ENCODE measurements at places on chromosomes 5 and 9.

DNA sequence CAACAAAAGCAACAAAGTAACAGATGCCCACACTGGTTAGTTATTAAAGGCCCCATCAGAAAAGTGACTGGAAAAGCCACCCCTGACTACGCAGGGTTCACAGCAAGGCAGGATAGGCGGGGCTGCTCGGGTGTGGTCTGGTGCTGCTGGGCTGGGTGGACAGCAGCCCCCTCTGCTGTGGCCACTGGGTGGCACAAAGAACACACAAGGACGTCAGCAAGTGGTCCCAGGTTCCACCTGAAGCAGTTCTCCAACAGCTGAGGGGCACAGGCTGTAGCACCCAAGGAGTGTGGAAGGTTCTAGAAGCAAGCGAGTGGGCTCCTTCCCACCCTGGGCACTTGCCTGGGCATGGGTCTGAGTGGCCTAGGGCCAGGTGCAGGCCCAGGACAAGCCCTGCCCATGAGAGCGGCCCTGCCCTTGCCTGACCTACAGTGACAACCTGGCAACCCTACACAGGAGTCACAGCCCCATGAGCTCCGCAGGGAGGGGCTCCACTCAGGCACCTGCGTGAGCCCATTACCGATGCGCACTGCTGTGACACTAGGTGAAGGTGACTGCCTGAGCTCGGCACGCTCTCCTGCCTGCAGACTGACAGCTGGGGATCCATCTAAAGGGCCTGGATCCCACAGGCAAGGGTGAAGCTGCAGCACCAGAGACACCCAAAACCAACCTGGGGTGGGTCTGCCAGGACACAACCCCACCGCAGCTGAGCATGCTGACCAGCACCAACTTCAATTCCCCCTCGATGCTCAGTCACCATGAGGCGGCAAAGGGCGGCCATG lies 8.1 kb downstream of the BRD9 start:
- DNase-seq, result no peak

DNA sequence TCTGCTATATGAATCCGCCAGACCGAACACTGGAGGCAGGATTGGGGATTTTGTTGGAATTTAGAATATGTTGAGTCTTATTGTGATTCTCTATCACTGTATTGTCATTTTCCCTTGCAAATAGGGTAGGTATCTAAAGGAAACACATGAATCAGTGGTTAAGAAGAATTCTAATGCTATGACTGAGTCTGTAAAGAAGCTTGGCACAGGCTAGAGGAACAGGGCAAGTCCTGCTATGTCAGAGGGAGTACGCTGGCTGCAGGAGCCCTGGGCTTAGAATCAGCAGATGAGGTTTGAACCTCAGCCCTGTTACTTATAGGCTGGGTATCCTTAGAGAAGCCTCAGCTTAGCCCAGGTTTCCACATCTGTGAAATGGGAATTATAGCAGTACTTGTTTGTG lies 198.1 kb downstream of the NR3C1 start:
- DNase-seq, result no peak

DNA sequence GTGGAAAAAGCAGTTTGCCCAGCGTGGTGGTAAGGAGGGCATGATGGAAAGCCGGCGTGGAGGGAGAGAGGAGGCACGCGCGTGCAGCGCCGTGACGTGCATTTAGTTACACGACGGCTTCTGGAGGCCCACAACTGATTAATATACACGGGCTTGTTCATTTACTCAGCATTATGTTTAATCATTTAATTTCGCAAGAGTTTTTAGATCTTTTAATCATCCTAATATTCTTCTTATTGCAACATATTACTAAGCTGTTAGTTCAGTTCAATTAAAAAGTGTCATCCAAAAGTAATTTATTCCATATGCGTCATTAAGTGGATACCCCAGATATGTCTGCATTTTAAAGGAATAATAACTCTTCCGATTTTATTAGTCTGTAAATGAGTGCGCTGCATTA lies 220.5 kb downstream of the HSPA4 start:
- DNase-seq, result no peak

DNA sequence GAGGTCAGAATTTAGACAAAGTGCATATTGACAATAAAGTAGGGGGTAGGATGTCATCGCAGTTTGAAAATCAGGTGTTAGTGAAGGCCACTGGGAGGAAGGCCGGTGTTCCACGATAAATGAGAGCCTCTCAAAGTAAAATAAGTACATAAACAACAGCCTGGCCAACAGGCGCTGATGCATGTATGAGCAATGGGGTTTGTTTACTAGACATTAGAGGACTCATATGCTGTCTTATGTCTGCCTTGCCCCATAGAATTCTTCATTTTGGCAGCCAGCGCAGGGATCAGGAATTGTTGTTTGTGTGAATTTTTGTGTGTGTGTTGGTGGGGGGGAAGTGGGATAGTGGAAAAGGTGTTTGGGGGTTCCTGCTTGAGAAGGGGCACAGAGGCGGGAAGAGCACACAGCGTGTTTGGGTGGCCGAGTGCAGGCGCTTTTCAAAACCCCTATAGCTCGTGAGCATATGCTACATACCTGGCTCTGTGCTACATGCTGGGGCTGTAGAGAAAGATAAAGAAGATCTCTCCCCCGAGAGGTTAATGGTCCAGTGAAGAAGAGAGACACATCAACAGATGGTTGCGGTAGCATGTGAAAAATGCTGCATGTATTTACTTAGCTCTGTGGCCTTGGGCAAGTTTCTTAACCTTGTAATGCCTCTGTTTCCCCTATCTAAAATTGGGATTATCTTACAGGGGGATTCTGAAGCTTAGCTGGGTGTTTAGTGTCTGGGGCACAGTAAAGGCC lies 11.5 kb downstream of the SNX30 start:
- DNase-seq, result no peak

DNA sequence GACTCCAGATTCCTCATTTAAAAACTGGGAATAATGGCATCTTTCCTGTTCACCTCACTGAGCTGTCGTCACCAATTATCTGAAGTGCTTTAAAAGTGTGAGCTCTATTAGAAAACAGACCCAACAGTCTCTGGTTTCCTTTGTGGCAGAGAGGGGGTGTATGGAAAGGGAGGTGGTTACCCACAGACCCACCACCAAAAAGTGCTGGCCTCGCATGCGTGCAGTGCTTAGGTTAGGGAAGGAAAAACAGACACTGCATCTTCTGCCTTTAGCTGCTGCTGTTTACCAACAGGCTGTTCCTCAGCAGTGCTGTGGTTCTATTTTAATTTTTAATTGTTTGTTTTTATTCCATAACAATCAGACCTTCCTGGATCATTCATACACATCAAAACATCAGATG lies 249.6 kb downstream of the PIK3R1 start:
- DNase-seq, result peak; percentile 16

DNA sequence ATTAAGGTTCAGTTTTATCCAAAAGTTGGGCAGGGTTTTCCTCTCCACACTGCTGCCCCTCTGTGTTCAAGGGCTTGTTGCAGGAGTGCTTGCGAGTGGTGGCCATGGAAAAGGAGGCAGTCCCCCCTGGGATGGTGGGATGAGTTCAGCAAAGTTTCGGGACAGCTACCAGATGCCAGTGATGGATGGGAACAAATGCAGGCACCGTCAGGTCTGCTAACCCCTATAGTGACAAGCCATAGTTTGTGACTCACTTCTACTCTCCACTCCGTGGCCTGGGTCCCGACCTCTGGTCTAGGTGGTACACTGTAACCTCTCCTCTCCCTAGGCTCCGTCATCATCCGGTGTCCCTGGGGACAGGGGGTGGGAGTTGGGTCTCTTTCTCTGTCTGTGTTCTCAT lies 3.8 kb upstream of the RNF14 start:
- no peak for DNase-seq

DNA sequence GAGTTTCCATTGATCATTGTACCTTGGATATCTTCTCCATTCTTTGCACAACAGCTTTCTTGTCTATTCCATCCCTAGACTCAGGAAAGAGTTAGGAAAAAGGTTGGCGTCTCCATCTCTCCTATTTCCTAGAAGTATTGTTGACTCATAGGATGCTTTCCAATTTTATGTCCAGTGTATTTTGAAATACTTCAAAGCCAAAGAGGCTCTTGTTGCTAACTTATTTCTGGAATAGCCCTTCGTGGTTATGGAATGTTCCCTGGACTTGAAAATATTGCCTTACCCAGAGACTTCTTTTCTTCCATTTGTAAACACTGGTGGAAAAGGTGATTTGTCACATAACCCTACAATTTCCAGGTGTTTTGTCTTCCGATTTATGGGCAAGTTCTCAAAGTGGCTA lies 402.3 kb upstream of the ZNF608 start:
- DNase-seq, result no peak

DNA sequence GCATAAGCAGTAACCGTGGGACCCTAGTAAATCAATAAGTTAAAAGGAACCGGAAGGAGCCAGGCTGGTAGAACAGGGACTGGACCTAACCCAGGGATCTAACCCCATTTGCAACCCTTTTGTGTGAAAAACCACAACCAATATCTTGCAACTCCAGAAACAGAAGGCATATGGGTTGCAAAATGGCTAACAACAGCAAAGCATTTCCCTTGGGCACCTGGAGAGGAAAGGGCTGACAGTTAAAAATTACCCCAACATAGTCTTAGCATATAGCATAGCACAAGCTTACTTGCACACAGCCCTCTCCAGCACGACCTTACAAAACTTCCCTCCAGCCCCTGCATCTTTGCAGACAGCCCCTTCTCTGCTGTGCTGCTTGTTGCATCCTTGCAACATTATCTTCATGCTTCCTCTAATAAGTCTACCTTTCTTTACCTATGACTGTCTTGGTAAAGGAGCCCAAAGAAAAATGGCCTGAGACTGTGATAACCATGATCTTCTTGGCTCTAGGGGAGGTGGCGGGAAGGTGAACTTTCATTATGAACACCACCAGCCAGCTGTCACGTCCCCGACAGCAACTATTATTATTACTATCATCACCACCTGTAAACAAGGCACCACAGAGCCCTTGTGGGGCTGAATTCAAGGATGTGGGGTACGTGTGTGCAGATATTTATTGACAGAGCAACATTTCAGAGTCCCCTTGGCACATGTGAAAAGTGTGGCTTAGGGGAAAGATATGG lies 49.8 kb downstream of the PRRC1 start:
- no peak for DNase-seq

DNA sequence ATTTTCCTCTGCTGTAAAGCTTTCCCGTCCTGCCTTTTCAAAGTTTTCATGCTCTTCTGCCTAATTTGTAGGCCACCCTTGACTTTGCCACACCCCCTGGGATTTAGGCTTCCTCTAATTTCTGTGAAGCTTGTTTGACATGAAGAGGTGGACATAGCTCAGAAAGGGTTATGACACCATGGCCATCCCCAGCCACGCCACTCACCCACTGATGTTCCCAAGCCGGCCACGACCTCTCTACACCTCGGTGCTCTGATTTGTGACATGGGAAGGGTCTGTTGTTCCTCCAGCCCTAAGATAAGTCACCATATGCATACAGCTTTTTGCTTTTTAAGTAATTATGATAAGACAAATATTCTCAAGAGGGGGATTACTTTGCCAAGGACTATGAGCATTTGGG lies 139.5 kb downstream of the BARX1 start:
- no peak for DNase-seq

- DNase-seq, result peak; percentile 49
These were observed 28.8 kb downstream of the GCNT4 start for GRCh38 chr5:75023368-75024159.

DNA sequence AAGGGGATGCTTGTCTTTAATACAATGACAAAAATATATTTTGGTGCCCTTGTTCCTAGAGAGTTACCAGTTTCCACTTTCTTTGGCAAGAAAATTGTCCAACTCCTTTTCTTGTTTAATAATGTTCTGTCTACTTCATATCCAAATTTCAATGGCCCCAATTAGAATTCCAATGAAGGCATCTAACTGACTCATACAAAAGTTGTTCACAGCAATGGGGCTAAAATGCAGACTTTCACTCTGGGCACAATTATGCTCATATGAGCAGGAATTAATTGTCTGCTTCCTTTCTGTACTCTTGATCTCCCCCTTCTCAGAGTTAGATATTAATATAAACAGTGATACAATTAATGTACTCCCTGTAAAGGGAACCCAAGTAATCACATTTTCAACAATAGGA lies 42.1 kb upstream of the ZNF622 start:
- no peak for DNase-seq

DNA sequence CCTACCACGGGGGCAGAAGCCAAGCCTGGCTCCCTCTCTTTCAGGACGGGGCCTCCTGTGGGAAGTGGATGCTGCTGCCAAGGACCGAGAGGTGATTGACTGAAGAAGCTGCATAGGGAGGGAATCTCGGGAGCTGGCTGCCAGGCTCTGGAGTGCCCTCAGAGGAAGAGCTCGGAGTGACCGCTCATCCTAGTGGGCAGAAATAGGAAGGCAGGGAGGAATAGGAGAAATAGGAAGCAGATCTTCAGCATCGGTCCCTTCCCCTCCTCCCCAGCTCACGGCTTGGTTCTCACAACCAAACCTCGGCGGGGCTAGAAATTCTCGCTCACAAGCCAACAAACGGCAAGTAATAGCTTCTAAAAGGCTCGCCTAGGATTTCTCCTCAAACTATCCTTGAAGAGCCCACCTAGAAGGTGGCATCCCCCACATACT lies 159.9 kb upstream of the RAI14 start:
- DNase-seq, result no peak

GRCh38 chr5:116023619-116024018 lies 8.7 kb upstream of the ARL14EPL start:
- DNase-seq, result no peak

GRCh38 chr5:42953041-42953440 lies 87.1 kb downstream of the ANXA2R start:
- no peak for DNase-seq

DNA sequence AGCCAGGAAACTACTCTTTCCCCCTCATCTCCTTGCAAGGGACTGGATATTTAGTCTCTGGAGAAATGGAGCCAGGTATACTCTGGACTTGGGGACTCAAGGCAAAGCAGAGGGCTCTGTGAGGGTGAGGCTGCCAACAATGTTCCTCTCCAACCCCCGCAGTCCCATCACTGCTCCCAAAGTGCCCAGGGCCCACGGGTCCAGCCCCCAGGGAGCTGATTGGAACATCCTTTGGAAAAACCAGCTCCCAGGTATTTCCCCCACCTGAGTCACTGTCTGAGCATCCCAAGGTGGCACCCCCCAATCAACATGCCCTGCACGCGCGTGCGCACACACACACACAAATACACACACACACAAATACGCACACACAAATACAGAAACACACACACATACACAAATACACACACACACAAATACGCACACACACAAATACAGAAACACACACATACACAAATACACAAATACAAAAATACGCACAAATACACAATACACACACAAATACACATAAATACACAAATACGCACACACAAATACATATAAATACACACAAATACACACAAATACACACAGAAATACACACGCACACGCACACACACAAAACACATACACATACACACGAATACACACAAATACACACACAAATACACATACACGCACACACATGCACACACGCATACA lies 137.4 kb downstream of the DAB2IP start:
- no peak for DNase-seq

GRCh38 chr5:92652756-92653155 lies 928.3 kb downstream of the NR2F1-AS1 start:
- no peak for DNase-seq

DNA sequence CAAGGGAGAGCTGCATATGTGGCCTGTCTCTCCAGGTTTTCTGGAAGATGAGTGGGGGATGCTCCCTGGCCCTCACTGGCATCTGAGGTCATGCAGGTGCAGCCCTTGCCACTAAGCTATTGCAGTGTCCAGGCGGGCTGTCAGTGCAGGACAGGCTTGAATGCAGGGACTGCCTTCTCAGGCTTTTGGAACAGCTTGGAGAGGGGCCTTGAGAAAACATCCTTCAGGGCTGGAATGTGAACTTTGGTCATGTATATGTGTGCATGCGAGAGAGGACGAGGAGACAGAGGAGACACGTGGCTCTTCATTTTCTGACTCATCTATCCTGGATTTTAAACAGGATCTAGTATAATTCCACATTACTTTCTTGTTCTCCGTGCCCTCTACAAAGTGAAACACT lies 90.3 kb downstream of the MACROH2A1 start:
- DNase-seq, result no peak

- DNase-seq, result no peak
These were observed 1.6 kb upstream of the MEF2C start for GRCh38 chr5:88884608-88884877.

Data from CD4-positive, alpha-beta T cell treated with Interleukin-17A for 1 hour (primary cell).